ENCODE measurements at places on chromosomes 11 and 22. TPM values are rescaled to one million over a fixed set of nuclear protein-coding genes. Genes with fewer than 3 reads are reported as not detected.
A peak's percentile ranks its signal among the peaks of the same experiment; 100 is the strongest.

DNA sequence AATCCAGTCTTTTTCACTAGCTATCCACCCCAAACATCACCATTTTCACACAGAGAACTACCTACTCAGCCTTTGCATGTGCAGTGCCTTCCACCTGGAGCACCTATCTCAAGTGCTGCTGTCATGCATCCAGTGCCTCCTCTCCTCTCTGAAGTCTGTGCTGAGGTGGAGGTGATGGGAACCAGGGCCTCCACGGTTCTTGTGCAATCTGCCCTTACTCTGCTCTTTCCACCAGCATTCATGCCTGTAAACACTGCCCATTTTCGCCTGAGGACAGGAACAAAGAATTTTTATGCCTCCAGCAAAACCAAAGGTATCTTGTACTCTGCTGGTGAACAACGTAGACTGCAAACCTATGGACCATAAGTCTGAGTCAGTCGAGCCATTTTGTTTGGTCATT, 27.0 kb downstream of the PITPNB start:
- DNase-seq = no peak

Gene SAA1
- not detected for total RNA-seq

GRCh38 chr22:46636221-46637002, 16.2 kb downstream of the GRAMD4 start:
- no peak for DNase-seq

GRCh38 chr22:41915035-41915785, at the start of gene SHISA8:
Gene SHISA8 (minus strand): TSS chr22:41915074. CDS start chr22:41914667, 407 bp downstream.
- peak; percentile 54 for DNase-seq

Gene GLYAT
- not detected for total RNA-seq

Gene MOV10L1
- total RNA-seq = 0.27 TPM

DNA sequence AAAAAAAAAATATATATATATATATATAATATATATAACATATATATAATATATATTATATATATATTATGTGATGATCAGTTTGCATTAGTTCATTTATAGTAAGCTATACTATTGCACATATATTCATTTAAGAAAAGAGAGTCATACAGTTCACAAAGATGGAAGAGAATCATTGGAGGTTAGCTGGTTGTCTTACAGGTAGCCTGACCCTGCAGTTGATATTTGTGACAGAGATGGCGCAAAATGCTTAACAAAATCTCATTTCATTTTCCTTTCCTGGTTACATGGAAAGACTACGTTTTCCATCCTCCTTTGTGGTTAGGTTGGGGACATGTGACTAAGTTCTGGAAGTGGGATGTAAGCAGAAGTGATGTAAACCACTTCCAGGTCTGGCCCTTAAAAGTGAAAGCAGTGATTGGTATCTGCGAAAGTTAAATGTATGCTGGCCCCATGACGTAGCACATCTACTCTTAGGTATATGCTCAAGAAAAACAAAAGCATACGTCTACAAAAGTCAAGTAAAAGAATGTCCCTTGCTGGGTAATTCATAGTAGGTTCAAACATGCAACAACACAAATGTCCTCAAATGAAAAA, 7.2 kb upstream of the TMEM135 start:
- peak; percentile 12 for DNase-seq

GRCh38 chr11:116427903-116428637, 344.7 kb downstream of the BUD13 start:
- DNase-seq = no peak

GRCh38 chr11:91967026-91967690, 257.5 kb upstream of the FAT3 start:
- no peak for DNase-seq

- peak; percentile 70 for DNase-seq
Observed at GRCh38 chr11:86486261-86487030, 111.8 kb downstream of the CCDC81 start.

DNA sequence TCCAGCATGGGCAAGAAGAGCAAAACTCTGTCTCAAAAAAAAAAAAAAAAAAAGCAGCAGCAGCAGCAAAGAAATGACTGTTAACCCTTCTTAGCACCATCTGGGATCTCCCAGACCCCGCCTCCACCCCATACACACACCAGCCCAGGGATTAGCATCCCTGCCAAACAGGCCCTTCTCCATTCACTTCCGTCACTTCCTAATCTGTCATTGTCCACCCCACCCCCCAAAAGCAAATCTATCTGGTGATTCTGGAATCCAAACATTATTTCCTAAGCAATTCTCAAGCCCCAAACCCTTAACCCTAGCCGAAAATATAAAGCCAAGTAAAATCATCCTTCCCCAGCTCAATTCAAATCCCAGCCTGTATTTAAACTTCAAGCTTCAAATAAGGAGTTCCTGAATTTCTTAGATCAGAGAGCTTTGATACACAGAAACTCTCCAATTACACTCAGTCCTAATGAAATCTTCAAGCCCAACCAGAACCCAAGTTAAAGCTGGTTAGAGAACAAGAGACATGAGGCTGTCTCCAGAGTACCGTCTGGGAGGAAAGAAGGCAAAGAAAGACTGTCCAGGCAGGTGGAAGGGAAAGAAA, 6.0 kb upstream of the AHNAK start:
- no peak for DNase-seq

- no peak for DNase-seq
Observed at GRCh38 chr22:50058906-50059880, 1.1 kb upstream of the TTLL8 start.

DNA sequence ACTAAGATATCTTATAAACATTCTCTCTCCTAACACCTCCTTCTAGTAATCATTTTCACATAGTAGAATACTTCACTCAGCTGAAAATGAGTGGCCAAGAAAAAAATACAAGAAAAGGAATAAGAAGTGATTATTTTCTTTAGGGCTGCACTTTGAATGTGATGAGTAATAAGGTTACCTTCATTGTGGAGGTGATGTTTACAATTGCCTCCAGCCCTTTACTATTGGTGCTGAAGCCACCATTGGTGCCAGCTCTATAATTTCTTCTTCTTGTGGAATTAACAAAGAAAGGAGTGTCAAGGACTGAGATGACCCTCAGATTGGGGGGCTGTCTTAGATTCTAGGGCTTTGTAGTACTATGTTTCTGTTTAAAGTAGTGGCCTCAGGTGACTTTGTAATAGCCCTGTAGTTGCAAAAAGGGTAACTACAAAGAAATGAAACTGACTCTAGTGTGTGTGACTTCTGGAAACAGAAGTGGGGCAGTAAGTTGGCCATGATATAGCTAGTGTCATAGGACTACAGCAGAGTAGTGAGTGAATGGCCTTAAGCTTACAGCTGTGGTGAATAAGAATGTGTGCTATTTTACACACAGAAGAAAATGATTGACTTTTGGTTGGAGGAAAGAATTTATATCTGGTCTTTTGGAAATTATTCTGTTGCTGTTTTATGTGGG, 287.2 kb downstream of the TMEM135 start:
- DNase-seq = no peak

GRCh38 chr11:10377183-10377582, 72.3 kb downstream of the ADM start:
- no peak for DNase-seq

DNA sequence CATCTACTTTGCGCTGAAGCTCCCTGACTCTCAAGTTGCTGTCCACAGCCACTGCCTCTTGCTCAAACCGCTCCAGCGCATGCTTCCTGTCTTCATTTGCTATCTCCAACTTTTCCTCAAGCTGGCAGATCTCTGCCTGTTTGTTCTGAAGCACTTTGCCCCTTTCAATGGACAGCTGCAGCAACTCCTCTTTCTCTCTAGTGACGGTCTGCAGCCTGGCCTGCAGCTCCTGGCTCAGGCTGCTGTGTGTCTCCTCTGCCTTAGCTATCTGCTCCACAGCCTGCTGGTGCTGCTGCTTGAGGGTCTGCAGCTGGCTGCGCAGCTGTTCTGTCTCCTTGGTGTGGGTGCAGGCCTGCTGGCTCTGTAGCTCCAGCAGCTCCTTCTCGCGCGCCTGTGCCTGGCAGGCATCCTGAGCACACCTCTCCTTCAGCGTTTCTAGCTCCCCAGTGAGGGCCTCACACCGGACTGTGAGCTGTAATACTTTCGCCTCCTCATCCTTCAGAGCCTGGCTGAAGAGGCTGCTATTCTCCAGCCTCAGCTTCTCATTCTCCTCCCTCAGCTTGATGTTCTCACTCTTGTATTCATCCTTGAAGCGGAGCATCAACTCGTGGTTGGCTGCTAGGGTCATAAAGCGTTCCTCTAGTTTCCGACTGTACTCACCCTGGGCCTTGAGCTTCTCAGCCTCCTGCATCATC, 723 bp downstream of the CCDC89 start:
- no peak for DNase-seq

DNA sequence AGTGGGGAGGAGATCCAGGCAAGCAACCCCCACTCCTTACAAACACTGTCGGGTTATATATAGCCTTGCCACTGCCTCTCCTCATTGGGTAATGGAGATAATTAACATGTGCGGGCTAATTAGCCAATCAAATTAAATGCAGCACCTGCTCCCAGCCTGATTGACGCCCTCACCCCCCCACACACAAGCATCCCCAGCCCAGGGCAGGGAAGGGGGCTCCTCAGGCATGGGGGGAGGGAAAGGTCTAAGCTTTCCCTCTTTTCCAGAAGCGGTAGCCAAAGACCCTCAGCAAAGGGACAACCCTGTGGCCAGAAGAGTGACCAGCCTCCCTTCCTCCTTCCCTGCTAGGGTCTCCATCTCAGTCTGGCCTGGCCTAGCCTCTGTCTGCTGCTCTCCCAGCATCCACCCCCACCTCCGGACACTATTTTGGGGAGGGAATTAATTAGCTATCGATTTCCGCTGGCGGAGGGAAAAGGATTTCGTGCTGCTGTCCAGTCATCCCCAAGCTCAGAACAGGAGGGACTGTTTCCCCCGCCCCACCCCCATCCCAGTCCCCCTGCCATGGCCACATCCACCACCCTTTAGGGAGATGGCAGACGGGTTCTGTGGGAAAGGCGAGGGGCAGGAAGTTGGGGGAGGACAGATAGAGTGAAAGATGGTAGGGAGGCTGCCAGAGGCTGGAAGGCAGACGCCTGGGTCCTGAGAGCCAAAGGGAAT, 7.1 kb downstream of the NRXN2 start:
- no peak for DNase-seq

GRCh38 chr11:113023228-113023627, 62.0 kb downstream of the NCAM1 start:
- DNase-seq = no peak

DNA sequence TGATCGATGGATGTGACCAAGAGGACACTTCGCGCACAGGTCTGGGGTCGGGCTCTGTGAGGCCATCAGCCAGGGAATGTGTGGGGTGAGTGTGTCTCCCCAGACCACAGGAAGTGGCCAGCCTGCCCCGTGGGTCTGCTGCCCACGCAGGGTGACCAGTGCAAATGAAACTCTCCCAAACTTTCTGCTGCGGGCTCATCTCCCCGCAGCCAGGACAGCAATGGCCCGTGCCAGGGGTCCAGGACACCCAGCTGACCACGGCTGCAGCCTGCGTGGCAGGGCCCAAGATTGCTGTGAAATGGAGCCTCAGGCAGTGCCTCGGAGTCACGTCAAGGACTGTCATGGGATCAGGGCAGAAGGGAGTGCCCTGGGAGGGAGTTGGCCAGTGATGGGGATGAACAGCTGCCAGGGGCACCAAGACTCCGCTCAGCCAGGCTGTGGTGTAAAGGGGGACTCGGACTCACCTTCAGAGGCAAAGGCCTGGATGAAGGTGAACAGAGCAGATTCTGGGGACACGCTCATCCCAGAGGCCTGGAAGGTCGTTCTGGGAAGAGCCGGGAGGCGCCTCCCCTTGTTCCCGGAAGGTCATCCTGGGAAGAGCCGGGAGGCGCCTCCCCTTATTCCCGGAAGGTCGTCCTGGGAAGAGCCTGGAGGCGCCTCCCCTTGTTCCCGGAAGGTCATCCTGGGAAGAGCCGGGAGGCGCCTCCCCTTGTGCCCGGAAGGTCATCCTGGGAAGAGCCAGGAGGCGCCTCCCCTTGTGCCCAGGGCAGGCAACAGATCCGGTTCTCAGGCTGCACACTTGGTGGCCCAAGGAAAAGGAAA, 252.6 kb downstream of the BRD1 start:
- no peak for DNase-seq

Gene NCF4
- 108 TPM for total RNA-seq

Gene RIC3
- total RNA-seq = 5.7 TPM

- DNase-seq = no peak
Observed at GRCh38 chr11:122843281-122844141, 5.2 kb downstream of the CRTAM start.

- no peak for DNase-seq
Observed at GRCh38 chr11:70021586-70021985, 56.5 kb upstream of the ANO1 start.

Gene GUCY1A2
- total RNA-seq = under 0.01 TPM

- DNase-seq = no peak
Observed at GRCh38 chr11:105106140-105106539, 33.4 kb downstream of the CARD18 start.

GRCh38 chr11:40975076-40975475, 484.4 kb downstream of the LRRC4C start:
- DNase-seq = no peak

- DNase-seq = no peak
Observed at GRCh38 chr11:110362971-110363509, 66.6 kb upstream of the RDX start.

Gene PHF21B
- total RNA-seq = under 0.01 TPM

- no peak for DNase-seq
Observed at GRCh38 chr11:120185706-120186455, 25.0 kb upstream of the OAF start.

DNA sequence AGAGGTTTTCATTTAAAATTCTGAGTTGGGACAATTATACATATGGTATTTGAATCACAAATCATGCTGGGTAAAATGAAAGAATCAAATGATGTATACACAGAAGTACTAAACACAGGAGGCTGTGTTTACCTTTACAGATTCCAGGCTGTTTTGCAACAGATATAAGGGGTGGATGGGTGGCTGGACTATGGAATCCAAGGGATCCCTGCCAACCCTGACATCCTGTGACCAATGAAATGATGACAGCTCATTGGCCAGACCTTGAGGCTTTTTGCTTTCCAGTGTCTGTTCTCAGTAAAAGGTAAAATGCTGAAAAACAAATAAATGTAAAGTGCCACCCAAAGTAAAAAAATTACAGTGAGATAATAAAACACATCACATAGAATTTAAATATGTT, 3.3 kb upstream of the DDI1 start:
- DNase-seq = no peak

Gene MYBPC3
- 0.27 TPM for total RNA-seq

DNA sequence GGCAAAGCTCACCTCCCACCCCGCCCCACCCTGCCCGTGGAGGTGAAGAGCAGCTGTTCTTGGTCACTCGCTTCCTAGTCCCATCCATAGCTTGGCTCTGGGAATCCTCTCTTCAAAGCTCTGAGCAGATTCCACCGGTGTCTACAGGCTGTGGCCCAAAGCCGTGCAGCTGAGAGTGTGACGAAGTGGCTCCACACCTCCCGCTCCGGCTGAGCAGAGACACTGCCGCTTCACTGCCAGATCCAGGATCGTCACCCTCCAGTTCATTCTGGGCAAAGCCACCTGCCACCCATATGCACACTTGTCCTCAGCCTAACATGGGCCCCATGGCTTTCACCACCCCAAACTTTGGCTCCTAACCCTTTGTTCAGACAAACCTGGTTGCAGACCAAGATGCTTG, 532.9 kb upstream of the B3GAT1 start:
- no peak for DNase-seq

Gene OR52H1
- 4.3 TPM for total RNA-seq

GRCh38 chr11:124800226-124800929, at the start of gene MSANTD2:
Gene MSANTD2 (minus strand): TSS chr11:124800406. CDS start chr11:124800380, 26 bp downstream.
- DNase-seq = peak; percentile 57

Gene TRIM34
- total RNA-seq = 12.7 TPM

- DNase-seq = no peak
Observed at GRCh38 chr22:40451210-40451609, 80.8 kb downstream of the SGSM3 start.

GRCh38 chr22:46354176-46354992, 18.9 kb downstream of the TRMU start:
- no peak for DNase-seq

Gene MS4A2
- 4.8 TPM for total RNA-seq

Gene ART5
- under 0.01 TPM for total RNA-seq

GRCh38 chr11:57476757-57477506, 16.6 kb downstream of the RTN4RL2 start:
- peak; percentile 48 for DNase-seq
